ENCODE measurements at places on chromosomes 5 and 9.
A peak's percentile ranks its signal among the peaks of the same experiment; 100 is the strongest.

DNA sequence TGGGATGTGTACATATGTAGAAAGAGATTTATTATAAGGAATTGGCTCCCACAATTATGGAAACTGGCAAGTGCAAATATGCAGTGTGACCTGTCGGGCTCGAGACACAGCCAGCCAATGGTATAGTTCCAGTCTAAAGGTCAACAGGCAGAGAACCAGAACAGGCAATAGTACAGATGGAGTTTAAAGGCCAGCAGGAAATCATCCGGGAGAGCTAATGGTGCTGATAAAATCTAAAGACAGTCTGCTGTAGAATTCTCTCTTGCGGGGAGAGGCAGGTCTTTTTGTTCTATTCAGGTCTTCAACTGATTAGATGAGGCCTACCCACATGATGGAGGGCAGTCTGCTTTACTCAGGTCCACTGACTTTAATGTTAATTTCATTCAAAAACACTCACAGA, 21.8 kb downstream of the ANKRD31 start:
- no peak for DNase-seq

- peak; percentile 45 for DNase-seq
These were observed at the start of gene NIM1K for GRCh38 chr5:43191740-43192557. TSS of gene NIM1K (plus strand) at chr5:43192225. CDS start at chr5:43245776, 53,551 bp downstream.

GRCh38 chr5:97877588-97877987, 694.5 kb upstream of the RIOK2 start:
- DNase-seq: no peak

DNA sequence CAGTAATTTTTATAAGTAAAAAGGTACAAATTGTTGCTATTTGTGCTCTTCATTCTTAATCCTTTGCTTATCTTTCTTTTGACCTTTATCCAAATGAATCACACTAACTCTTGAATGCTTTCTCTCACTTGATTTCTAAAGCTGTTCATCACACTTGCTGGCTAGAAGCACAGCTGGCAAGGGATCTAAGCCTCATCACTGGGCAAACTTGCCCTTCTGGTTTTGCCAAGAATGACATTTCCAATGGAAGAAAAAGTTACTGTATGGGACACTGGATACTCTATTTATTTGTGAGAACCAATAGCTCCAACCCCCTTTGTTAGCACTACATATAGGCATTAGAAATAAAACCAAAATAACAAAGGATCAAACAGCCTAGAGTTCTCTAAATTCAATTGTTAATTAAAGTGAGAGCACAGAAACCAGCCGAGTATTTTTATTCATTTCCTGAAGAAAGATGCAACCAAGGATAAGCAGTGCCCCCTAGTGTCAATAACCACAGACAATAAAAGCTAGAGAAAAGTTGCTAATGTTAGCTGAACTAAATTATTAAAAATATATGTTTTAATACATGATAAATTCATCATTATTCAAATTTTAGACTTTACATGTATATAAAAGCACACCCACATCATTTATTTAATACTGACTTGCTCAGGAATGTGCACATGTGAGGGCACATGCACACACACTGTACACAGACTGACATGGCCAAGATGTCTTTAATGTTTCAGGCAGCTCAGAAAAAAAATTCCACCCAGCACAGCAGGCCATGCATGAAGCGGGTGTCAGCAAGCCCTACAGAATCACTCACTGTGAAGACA, 59.8 kb upstream of the POU5F2 start:
- peak; percentile 21 for DNase-seq

- DNase-seq: peak; percentile 46
These were observed 58.6 kb downstream of the DIAPH1 start for GRCh38 chr5:141560151-141560550.

GRCh38 chr5:109880907-109881685, 191.4 kb downstream of the MAN2A1 start:
- DNase-seq: peak; percentile 44

DNA sequence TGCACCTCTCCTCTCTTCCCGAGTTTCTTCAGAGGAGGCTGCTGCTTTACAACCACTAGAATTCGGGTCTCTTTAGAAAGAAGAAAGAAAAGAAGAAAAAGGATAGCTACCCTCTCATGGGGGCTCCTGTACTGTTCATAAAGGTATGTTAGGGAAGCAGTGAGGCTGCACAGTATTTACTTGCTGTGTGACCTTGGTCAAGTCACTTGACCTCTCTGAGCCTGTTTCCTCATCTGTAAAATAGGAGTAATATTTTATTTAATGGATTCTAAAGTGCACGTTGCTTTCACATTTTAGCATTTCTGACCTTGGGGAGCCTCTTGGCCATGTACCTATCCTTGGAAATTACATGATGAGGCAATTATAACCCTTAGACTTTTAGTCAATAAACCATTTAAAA, 88.8 kb downstream of the SETX start:
- DNase-seq: no peak

- no peak for DNase-seq
These were observed 105.5 kb upstream of the PDE4D start for GRCh38 chr5:59999056-59999455.

GRCh38 chr9:14097215-14097614, 216.7 kb downstream of the NFIB start:
- DNase-seq: no peak

DNA sequence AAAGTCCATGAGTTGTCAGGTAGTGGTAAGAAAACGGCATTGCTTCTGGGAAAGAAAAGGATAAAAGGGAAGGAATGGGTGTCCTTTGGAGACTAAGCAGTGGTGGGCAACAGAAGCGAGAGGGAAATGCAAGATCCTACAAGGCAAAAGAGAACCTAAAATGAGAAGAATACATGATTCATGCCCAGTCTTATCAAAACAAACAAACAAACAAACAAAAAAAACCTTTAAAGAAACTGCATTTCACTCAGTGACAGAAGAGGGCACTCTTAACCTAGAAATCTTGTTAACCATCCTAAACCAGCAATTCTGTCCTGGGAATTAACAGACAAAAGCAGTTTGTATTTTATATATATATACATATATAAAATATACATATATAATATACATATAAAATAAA, 88.5 kb downstream of the SUSD1 start:
- no peak for DNase-seq

DNA sequence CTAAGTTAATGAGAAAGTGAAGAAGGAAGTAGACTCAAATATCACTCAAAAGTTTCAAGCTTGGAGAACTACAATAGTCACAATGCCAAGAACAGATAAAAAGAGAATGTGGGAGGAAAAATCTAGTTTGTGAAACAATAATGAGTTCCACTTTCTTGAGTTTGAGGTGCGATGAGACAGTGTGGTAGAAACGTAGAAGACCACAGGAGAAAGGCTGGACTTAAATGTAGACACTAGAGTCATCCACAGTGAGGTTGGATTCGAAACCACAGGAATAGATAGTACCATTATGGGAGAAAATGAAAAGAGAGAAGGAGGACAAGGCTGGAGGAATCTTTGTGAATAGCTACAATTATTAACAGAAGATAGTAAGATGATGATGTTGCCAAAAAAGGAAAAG, 141.1 kb upstream of the LRRTM2 start:
- DNase-seq: no peak

- no peak for DNase-seq
These were observed 12.4 kb downstream of the GZMK start for GRCh38 chr5:55036477-55036876.

- no peak for DNase-seq
These were observed 2.2 kb upstream of the CANX start for GRCh38 chr5:179696603-179697002.

Data from NCI-H1092 (cell line).